Kidney (tissue), 22 donors: ENCODE measurements at places on chromosomes 1 and 21. TPM values are rescaled to one million over a fixed set of nuclear protein-coding genes. Genes with fewer than 3 reads are reported as not detected.

DNA sequence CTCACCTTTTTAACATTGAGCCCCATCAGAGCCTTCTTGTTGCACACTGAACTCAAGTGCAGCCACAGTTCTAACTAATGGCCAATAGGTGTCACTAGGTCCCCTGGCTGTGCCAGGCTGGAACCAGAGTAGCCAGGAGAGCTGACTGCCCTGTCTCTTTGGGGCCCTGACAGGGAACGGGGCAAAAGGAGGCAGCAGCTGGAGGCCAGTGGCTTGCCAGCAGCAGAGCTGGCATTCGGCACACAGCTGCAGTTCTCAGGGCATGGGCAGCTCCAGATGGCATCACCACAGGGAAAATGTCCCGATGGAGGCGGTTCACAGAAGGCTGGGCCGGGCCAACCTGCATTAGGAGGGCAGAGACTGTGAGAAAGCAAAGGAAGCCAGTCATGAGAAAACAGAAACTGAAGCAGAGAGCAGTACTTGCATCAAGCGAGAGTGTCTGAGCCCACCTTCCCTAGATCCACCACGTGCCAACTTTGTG, 188.6 kb downstream of the FCRL5 start:
- no peaks in the 10 kb centered on the region for H3K36me3 ChIP-seq
- H3K4me3 ChIP-seq = no peak overlapping the region
- DNase-seq = peak; percentile 29
- no peaks in the 10 kb centered on the region for H3K27me3 ChIP-seq
- H3K27ac ChIP-seq = no peak overlapping the region

DNA sequence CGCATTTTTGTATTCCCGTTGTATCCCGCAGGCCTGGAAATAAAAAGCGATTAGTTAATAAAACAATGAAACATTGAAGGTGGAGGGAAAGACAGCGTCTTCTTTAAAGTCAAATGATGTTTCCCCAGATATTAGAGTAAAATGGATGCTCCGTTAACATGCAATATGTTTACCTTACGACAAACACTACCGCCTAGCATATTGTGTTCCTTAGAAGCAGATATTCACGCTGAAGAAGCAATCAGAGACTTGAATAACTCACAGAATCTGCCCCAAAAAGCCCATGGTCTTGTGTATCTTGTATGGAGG, 583 bp upstream of the B4GALT3 start:
- H3K27ac ChIP-seq = peak overlapping the region; percentile 96
- no peaks in the 10 kb centered on the region for H3K4me1 ChIP-seq
- DNase-seq = no peak
- peak overlapping the region; percentile 98 for H3K4me3 ChIP-seq
- H3K27me3 ChIP-seq = no peaks in the 10 kb centered on the region
- peaks cover 28% of the 10 kb centered on the region for H3K36me3 ChIP-seq

MANEAL gene
- total RNA-seq = 4.7 TPM

DNA sequence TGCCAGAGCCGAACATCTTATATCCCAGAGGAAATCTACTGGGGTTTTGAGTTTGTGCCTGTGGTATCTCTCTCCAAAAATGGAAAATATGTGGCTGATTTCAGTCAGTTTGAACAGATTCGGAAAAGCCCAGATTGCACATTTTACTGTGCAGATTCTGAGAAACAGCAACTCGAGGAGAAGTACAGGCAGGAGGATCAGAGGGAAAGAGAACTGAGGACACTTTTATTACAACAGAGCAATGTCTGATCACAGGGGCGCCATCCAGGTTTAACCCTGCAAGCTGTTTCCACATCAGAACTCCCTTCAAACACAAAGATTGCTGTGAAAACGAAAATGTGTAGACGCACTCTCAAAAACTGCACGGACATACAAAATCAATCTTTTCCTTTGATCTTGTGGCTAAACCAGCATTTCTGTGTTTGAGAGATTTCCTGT, 43.4 kb downstream of the KCNJ15 start:
- peaks cover 9% of the 10 kb centered on the region for H3K36me3 ChIP-seq
- no peak overlapping the region for H3K27ac ChIP-seq
- no peak overlapping the region for H3K4me3 ChIP-seq
- H3K27me3 ChIP-seq = no peaks in the 10 kb centered on the region
- H3K4me1 ChIP-seq = peaks cover 9% of the 10 kb centered on the region

EPHA2 gene
- 34.2 TPM for total RNA-seq

DNA sequence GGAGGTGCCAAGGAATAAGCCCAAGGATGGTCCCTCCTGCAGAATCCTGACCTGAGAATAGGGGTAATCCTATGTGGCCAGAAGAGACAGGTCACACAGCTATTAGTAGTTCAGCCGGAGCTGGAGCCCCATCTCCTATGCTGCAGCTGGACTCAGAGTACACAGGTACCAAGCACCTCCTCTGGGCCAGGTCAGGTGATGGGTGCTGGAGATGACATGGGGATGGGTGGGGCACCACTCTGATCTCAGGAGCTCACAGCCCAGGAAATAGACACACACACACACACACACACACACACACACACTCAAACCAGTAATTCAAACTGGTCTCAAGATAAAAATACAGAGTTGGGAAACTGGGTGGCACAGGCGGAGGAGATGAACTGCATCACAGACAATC, 54.2 kb upstream of the SSBP3 start:
- H3K4me3 ChIP-seq = no peak overlapping the region
- peaks cover 16% of the 10 kb centered on the region for H3K4me1 ChIP-seq
- no peak overlapping the region for H3K27ac ChIP-seq
- H3K27me3 ChIP-seq = no peaks in the 10 kb centered on the region

GRCh38 chr1:42358791-42359190, 21.8 kb upstream of the RIMKLA start:
- H3K27me3 ChIP-seq = no peaks in the 10 kb centered on the region
- H3K4me3 ChIP-seq = no peak overlapping the region
- DNase-seq = no peak
- no peaks in the 10 kb centered on the region for H3K36me3 ChIP-seq
- H3K27ac ChIP-seq = no peak overlapping the region

- H3K36me3 ChIP-seq = no peaks in the 10 kb centered on the region
- no peaks in the 10 kb centered on the region for H3K27me3 ChIP-seq
- no peak overlapping the region for H3K4me3 ChIP-seq
- DNase-seq = no peak
These were observed 15.5 kb downstream of the TNFRSF8 start for GRCh38 chr1:12078575-12078937.

CYP4A22 gene
- total RNA-seq = 4.1 TPM

DNA sequence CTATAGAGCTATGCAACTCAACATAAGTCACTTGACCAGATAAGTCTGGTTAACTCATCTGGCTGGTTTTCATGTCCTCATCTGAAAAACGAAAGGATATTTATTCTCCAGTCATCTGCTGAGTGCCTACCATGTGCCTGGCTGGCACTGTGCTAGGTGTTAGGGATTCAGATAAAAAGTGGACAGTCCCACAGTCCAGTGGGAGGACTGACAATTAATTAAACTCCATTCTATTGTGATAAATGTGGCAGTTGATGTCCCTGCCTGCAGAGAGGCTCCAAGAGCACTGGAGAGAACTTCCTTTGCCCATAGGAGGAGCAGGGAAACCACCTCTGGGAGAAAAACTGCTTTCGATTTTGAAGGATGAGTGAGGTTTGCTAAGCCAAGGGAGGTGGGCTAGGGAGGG, 5.4 kb downstream of the NUAK2 start:
- H3K27ac ChIP-seq = peak overlapping the region; percentile 80
- H3K4me3 ChIP-seq = no peak overlapping the region
- no peaks in the 10 kb centered on the region for H3K27me3 ChIP-seq
- DNase-seq = no peak
- no peaks in the 10 kb centered on the region for H3K4me1 ChIP-seq

GRCh38 chr1:97050506-97050905, 328.9 kb downstream of the PTBP2 start:
- no peak for DNase-seq
- H3K4me3 ChIP-seq = no peak overlapping the region
- no peak overlapping the region for H3K27ac ChIP-seq
- no peaks in the 10 kb centered on the region for H3K4me1 ChIP-seq
- H3K27me3 ChIP-seq = no peaks in the 10 kb centered on the region

TNFRSF8 gene
- total RNA-seq = 0.94 TPM
